ENCODE measurements at places on chromosomes 12 and 14. TPM values are rescaled to one million over a fixed set of nuclear protein-coding genes. Genes with fewer than 3 reads are reported as not detected.

The ASCL1 gene
- not detected for total RNA-seq

DNA sequence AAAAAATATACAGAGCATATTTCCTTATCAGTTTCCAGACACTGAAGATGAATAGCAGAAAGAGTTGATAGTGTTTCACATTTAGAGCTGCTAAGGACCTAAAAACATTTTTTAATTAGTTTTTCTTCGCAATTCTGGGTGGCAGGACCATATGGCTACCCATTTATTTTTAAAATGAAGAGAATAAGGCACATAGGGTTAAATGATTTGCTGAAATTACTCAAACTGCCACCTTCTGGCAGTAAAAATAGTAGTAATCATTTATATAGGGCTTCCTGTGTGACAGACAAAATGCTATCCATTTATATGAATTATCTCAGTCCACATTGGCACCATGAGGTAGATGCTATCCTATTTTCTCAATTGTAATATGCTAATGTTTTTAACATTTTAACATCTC, 108.6 kb upstream of the CCDC196 start:
- DNase-seq = no peak

The CLEC2A gene
- not detected for total RNA-seq

The PTPRB gene
- total RNA-seq = 0.17 TPM

- no peak for DNase-seq
These were observed 59.2 kb downstream of the IFT81 start for GRCh38 chr12:110183386-110183785.

GRCh38 chr12:29398495-29398894, 17.5 kb upstream of the ERGIC2 start:
- no peak for DNase-seq

DNA sequence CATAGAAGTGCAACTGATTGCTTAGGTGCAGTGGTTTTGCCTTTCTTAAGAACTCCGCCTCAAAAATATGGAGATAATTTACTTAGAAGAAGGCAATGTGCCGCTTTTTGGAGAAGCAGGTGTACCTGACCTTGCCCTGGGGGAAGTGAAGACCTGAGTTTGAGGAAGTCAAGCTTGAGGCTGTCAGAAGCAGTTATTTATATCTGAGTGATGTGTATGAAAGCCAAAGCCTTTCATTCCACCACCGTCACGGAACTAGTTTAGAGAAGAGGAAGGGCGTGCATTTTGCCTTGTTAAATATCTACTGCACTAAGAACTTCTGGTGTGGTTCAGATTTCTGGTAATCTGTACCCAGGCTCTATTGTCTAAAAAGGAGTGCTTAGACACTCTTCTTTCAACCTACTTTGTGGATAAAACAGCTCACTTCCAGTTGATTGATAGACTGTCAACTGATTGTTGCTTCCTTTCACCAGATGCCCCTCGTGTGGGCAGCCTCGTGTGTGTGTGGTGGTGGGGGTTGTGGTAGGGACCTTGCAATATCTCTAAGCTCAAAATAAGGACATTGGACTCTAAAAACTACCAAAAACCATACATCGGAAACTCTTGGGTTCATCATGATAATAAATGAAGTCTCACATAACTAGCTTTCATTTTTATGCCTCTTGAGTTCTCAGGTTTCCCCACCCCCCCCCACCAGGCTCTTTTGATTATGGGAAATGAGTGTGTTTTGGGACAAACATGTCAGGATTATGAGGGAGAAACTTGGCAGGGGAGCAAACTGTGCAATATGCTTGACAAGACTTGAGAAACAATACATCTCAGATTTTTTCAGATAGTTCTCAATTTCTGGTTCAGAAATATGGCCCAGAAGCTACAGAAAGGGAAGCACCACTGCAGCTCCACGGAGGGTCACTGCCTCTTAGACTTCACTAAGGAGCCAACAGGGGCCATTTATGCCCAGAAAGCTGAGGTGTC, 78.6 kb downstream of the ARF6 start:
- DNase-seq = no peak

GRCh38 chr12:112018571-112019237, 5.5 kb downstream of the ERP29 start:
- DNase-seq = peak; percentile 60

DNA sequence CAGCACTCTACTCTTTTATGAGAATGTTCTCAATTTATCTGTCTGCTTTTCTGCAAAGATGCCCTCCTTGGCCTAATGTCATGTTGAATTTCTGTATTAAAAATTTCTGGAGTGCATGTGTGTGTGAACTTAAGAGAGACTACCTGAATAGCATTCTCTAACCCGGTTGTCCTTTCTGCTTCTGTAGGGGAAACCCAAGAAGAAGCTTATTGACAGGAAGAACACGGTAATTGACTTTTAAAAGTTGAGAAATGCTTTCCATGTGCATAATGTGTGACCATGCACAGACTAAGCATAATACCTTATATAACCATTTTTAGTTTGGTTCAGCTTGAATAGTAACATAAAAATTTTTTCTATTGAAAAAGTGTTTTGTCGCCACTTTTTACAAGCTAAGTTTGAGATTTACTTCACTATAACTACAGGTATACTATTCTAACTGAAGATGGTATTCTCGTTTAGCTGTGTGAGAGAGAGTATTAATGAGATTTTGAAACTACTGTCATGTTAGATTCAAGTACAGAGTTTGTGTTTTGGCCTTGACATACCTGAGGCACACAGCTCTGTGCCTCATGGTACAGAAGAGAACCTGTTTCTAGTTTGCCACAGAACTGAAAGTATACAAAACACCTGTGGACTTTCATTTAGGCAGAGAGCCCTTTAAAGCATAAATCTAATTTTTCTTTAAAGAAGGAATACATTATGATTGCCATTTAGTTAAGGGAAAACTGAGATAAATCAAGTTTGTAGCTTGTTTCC, 96.8 kb downstream of the TTLL5 start:
- no peak for DNase-seq

GRCh38 chr12:21223930-21224329, 92.9 kb downstream of the SLCO1B1 start:
- no peak for DNase-seq

DNA sequence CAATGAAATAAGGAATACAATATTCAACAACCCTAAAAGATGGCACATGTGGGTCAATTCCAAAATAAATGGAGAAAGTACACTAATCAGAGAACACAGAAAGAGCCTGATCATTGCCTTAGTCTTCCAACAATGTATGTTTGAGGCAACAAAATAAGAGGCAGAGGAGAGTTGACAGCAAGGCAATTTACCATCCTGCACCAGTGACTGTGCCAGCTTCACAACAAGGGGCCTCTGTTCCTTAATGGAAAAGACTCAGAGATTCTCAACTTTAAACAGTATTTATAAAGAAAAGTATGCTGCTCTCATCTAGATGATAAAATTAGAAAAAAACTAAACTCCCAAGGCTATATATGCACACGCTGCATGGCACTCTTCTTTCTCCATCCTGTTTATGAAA, 25.9 kb downstream of the EPS8 start:
- no peak for DNase-seq

The KRT5 gene
- 6,736 TPM for total RNA-seq

The PCED1B gene
- total RNA-seq = 2.3 TPM

- DNase-seq = no peak
These were observed 18.2 kb downstream of the PDE6H start for GRCh38 chr12:14991069-14991468.

- DNase-seq = no peak
These were observed 4.6 kb upstream of the DIO3 start for GRCh38 chr14:101556566-101557320.

The IAPP gene
- total RNA-seq = not detected

The FOXN3 gene
- total RNA-seq = 4.6 TPM

The GXYLT1 gene
- total RNA-seq = 15.2 TPM

- no peak for DNase-seq
These were observed 9.7 kb downstream of the AQP6 start for GRCh38 chr12:49982246-49983087.

DNA sequence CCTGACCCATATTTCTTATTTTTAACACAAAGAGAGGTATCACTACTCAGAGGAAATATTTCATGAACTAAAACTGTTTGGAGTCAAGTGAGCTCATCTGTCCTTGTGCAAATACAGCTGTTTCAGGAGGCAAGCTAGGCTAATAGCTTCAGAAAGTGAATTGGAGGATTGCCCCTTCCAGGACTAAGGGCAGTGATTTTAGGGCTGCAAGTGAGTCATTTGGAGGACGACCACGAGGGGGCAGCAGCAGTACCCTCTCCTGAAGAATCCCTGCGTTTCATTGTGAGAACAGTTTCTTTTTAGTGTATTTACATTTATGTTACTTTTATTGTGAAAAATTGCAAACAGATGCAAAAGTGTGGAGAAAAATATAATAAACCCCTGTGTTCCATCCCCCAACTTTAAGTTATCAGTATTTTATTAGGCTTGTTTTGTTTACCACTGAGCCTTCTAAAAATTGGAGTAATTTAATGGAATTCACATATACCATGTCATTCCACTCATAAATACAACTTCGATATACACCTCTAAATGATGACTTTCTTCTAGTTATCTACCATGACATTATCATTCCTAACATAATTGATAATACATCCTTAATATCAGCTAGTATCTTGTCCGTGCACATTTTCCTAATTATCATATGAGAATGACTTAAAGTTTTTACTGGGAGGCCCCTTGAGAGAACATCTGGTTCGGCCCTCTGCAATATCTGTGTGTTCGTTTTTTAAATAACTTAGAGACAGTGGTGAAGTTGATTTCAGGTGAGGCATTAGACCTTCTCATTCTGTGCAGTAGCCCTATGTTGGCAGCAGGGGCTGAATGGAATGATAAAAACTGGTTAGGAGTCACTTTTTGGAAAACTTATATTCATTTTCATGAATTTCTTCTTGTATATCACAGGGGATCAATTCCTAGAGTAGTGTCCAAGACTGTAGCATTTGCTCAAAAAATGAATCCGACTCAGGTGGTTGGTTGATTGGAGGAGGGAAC, 13.7 kb downstream of the FOXJ2 start:
- DNase-seq = peak; percentile 43

The ACAD10 gene
- 20.0 TPM for total RNA-seq

DNA sequence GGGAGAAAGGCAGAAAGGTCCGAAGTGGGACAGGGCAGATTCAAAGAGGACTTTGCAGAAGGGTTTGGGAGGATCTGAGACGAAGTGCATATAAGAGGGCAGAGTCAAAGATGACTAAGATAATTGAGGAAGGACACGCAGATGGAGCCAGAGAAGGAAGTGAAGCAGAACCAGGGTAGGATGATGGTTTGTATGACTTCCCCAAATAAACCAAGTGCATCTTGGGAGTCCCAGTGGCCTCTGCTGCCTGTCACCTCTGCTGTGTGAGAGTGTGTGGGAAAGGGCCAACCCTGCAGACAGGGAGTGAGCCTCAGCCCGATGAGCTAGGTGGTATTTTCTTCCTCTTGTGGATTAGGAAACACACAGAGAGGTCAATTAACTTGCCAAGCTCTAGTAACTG, 36.8 kb downstream of the FLVCR2 start:
- DNase-seq = no peak

The NOVA1 gene
- not detected for total RNA-seq

The SERPINA12 gene
- not detected for total RNA-seq

The ANO4 gene
- not detected for total RNA-seq

GRCh38 chr12:67506739-67507138, 141.8 kb upstream of the DYRK2 start:
- no peak for DNase-seq

DNA sequence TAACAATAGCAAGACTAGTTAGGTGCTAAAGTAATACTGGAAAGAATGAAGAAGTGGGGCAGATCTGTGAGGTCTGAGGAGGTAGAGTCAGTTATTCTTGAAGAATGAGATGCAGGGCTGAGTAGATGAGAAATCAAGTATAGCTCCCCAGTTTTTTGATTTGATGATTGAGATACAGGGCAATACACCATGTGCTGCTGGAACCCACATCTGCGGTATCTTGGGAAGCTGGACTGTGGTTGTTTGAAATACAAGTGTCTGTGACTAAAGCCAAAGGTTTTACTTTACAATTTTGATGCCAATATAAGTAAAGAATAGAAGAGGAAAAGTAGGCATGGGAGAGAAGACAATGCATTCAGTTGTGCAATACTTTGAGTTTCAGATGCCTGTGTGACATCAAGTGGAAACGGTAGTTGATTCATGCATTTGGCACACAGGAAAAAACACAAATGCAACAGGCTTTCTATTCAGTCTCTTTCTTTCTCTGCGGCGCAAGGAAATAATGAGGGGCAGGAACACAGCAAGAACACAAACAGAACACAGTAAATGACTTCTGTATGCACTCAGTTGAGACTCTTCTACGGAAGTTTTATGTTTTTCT, 190.2 kb upstream of the SLC38A2 start:
- peak; percentile 95 for DNase-seq

The ANKS1B gene
- 1.3 TPM for total RNA-seq

DNA sequence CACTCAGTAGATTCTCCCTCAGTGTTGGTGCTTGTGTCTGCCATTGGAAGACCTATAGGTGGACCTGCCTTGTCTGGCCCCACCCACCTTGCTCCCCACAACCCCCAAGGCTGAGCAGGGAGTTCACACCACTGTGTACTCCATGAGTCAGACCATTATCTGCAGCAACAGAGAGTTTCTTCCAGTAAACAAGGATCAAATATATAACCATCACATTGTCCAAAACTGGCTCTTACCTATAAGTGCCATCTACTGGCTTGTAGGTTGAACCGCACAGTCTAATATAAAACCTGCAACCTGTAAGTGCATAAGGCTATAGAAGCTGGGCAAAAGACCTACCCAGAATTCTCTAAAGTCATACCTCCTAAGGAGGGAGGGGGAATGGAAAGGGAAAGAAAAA, 7.9 kb downstream of the TAS2R13 start:
- DNase-seq = peak; percentile 40

DNA sequence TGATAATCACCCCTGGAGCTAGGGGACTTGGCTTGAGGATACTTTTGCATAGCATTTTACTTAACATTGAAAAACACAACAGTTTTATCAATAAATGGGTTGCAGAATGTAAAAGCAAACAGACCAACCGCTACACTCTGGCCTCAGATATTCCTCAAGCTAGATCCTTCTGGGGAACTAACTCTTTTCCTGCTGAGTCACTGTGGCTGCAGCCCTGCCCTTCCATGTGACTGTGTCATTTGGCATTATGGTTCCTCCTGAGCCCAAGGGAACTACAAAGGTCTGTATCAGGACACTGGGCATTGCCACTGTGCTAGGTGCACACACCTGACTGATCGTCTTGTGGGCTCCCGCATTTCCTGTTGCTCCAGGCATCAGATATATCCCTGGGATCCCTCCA, 56.6 kb downstream of the TTC9 start:
- DNase-seq = peak; percentile 58

DNA sequence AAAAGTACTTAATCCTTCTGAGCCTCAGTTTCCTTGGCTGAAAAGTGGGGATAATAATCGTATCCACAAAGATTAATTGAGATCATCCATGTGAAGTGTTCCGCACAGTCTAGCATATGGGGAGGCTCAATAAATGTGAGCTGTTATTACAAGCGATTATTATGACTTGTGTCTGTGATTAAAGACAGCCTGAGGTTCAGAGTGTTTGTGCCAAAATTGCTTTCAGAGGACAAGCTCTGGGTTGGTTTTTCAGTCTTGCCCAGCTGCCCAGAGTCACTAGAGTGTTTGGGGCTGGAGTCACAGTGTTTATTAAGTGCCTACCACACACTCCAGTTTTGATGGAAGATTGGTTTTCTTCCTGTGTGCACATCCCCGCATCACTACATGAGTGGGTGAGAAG, 53.5 kb downstream of the NTF3 start:
- DNase-seq = no peak
